ENCODE measurements at places on chromosomes 2 and 18. TPM values are rescaled to one million over a fixed set of nuclear protein-coding genes. Genes with fewer than 3 reads are reported as not detected.
A peak's percentile ranks its signal among the peaks of the same experiment; 100 is the strongest.

DNA sequence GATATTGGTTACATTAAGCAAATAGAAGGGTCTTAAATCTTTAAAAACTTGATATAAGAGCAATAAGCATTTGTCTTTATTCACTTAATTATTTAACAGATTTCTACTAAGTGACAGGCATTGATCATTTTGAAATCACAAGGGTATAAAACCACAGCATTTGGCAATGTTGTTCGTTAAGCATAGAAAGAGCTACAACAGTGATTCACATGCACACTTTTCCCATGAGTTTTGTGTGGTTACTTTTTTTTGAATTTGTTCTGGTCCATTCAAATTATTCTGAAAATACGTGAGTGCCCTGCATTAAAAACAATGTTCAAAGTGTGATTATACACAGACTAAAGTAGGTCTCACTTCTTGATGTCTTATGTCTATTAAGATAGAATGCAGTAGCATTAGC, 52.2 kb downstream of the LYPD6B start:
- no peak for DNase-seq

DNA sequence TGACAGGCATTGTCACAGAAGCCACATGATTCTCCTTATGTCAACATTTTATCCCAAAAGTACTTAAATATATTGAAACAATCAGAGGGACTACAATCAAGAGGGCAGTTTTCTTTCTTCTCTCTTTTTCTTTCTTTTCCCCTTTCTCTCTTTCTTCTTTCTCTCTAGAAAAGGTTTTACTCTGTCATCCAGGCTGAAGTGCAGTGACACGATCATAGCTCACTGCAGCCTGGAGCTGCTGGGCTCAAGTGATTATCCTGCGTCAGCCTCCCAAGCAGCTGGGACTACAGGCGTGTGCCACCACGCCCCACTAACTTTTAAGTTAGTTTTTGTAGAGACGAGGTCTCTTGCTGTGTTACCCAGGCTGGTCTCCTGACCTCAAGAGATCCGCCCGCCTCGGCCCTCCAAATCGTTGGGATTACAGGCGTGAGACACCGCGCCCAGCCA, 1.0 kb upstream of the PRKD3 start:
- DNase-seq: no peak

GRCh38 chr2:13768274-13768673, 864.2 kb upstream of the LRATD1 start:
- no peak for DNase-seq

SLC19A3 gene
- total RNA-seq: not detected

GRCh38 chr18:36525913-36526312, 228.4 kb downstream of the FHOD3 start:
- no peak for DNase-seq

DNA sequence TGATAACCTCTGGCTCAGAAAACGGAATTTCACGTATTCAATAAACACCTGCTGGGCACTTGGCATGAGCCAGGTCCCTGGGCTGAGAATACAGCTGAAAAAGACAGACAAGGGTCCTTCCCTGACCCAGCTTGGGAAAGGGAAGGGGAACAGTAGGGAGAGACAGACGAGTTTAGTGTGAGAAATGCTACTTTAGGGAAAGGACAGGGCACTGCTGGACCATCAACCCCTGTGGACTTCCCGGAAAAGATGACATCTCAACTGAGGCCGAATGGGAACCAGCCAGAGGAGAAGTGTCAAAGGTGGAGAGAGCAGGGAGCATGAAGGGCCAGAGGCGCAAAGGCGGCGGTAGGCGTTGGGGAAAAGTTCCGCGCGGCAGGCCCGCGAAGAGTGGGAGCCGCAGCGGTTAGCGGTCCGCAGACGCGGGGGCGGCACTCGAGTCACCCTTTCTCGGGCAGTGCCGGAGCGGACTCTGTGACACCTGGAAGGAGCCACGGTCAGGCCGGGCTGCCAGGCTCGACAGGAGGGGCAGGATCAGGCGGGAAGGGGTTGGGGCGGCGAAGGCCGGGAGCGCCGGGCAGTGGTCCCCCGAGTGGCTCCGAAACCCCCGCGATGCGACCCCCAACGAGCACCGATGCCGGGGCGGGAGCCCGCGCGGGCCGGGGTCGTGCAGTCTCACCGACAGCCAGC, 519 bp downstream of the TEX261 start:
- DNase-seq: peak; percentile 38

GRCh38 chr2:174007010-174007409, 41.8 kb upstream of the SP3 start:
- no peak for DNase-seq

AQP12B gene
- total RNA-seq: not detected

GRCh38 chr18:77223653-77224052, 26.0 kb upstream of the GALR1 start:
- DNase-seq: no peak

- DNase-seq: no peak
Observed at GRCh38 chr2:226087505-226088365, 688.2 kb downstream of the NYAP2 start.

DNA sequence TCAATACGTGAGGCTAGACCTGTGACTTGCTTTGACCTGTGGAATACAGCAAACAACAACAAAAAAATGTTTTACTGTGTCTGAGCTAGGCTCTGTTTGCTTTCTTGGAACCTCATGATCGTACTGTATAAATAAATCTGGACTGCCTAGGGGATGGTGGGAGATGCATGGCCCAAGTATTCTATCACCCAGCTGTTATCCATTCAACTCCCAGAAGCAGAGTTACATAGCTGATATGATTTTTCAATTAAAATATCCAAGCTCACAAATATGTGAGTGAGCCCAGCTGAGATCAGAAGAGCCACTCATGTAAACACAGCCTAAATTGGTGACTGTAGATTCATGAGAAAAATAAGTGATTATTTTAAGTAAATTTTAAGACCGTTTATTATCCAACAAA, 154.1 kb upstream of the THUMPD2 start:
- no peak for DNase-seq

- DNase-seq: peak; percentile 36
Observed at GRCh38 chr18:58541146-58541788, 87.6 kb downstream of the ALPK2 start.

DNA sequence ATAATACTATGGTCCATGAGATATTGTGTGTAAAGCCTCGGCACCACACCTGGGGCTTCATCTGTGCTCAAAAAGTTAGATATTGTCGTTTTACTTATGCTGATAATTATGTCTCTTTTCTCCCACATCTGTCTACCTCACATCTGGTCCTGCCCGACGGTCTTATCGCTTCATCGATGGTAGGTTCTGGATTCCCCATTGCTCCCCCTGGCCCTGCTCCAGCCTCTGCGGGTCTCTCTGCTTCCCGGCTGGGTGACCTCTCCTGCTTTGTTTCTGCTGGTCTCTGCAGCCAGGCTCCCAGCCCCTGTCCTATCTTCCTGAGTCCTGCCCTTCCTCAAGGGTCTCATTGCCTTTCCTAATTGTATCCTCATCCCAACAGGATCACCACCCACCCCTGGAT, 294.2 kb downstream of the NDUFA10 start:
- no peak for DNase-seq

- no peak for DNase-seq
Observed at GRCh38 chr18:60898111-60898510, 435.1 kb upstream of the CDH20 start.

NEU2 gene
- not detected for total RNA-seq

DNA sequence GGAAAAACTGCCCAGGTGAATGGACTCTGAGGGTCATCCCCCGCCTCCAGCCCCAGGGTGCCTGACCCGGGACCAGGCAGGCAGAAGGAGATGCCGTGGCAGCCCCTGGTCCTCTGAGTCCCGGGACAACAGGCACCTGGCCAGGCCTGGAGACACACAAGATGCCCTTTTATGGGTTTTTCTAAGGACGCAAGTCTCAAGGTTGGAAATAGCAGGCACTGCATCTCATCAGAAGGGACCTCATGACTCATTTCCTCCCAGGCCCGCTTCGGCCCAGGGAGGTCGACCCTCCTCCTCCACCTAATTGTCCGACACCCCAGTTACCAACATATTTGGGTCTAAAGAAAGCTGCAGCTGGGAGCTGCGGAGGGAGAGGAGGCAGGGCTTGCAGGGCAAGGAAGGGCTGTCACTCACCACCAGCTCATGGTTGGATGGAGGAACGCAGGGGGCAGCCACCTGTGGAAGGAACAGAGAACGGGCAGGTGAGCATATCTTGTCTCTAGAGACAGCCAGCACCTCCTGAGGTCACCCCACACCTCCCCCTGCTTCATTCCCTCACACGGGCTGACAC, 82.9 kb downstream of the TNS1 start:
- no peak for DNase-seq

KYNU gene
- total RNA-seq: not detected

TRIB2 gene
- 62.8 TPM for total RNA-seq

PLEK gene
- total RNA-seq: 9.5 TPM

DNA sequence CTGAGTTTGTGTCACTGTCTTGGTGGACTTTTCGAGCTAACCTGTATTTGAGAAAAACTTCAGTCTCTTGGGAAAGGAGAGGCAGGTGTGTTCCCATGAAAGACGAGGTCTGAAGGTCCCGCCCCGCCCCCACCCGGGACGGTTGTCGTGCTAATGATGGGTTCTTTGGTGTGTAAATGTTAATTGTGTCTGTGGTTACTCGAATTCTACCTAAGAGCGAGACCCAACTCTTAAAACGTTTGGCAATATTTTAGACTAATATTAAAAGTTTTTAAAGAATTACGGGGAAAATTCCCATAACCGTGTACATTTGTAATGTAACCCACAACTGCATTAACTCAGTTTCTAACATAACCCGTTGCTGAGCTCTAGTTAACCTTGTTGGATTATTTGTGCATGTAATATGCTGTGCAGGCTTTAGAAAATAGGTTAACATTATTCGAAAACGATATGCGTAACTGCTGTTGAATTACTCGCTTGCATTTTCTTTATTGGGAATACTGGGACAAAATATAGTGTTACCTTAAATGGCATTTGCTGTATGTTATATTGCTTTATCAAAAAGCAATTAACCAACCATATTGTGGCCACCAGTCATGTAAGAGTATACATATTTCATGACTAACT, 833 bp downstream of the EPB41L5 start:
- DNase-seq: no peak

GRCh38 chr2:85681776-85682175, 12.4 kb upstream of the GNLY start:
- DNase-seq: no peak

RBM43 gene
- total RNA-seq: 8.9 TPM

DNA sequence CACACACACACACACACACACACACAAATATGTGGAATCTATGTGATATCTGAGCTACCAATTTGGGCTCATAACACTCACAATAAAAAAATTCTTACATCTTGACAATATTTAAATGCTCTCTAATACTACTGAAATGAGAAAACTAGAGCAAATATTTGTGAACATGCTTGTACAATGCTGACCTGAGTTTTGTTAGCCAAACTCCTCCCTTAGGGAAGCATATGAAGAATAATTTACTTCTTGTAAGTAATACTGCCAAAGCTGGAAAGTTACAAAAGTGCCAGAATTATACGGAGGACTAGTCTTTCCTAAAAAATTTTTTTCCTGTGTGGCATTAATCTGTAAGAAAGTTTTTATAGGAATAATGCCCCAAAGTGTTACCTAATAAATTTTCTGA, 18.5 kb downstream of the MBD2 start:
- no peak for DNase-seq

PSMA8 gene
- total RNA-seq: 0.60 TPM

CHST9 gene
- total RNA-seq: not detected

PKDCC gene
- not detected for total RNA-seq

DNA sequence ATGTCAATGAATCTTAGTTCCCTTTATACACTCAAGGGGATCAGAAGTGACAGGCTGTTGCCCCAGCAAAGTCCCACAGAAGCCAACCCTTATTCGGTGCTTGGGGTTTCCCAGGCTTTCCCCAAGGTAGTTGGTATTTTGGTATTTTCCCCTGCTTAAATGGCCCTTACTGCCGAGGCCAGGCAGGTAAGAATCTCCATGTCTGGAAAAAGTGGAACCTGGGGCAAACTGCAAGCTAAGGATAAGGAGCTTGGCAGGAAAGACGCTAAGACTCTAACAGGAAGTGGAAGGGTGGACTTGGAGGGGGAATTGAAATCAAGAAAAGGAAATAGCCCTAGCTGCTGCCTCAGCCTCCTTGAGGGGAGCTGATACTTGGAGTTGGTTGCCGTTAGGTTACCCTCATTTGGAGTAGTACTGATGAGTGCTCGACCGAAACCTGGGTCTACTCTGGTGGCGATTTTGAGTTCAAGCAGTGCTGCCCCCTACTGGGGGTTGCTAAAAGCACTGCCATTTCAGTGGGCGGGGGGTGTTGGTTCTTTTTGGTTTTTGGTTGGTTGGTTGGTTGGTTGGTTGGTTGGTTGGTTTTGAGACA, 3.3 kb upstream of the GPBAR1 start:
- peak; percentile 75 for DNase-seq

GRCh38 chr2:101734505-101735165, 37.1 kb downstream of the MAP4K4 start:
- DNase-seq: no peak

TUBB8B gene
- total RNA-seq: not detected

DNA sequence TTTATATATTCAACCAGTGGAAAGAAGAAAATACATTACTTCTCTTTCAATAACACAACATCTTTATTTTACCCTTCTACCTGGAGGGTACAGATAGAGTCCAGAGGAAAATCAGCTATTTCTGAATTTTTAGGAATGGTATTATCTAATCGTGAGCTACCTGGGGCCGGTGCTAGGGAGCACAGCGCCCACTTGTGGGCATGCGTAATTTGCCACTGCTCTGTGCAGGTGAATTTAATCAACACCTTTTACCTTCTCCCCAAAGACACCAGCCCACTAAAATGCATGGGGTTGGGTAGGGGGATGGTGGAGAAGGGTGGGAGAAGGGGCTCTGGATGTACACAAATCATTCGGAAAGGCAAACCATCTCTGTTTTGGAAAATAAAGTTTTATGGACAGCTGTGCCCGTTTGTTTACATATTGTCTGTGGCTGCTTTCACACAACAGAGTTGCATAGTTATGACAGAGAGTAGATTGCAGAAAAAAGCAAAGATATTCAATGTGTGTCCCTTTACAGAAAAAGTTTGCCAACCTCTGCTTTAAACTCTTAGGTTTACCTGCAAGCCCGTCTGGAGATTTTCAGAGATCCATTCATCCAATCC, 51.5 kb upstream of the DCC start:
- DNase-seq: no peak

GRCh38 chr2:143545949-143546255, 416.7 kb downstream of the ARHGAP15 start:
- no peak for DNase-seq

DNA sequence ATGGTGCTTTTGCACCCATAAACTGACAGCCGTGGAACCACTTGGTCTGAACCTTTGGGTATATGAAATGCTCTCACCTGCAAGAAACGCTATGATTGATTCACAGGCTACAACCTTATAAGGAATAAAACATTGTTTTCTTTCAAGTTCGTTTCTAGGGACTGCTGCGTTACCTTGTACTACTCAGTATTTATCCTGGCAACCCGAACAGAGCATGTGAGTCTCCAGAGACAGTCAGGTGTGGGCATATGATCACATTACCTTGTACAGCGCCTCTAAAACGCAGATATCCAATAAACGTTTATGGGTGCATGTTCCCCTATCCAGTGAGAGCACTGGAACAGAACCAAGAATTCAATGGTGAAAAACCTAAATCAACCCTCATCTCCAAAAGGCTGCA, 1.7 kb downstream of the CCBE1 start:
- DNase-seq: no peak
